ENCODE measurements at places on chromosomes 4 and X. TPM values are rescaled to one million over a fixed set of nuclear protein-coding genes. Genes with fewer than 3 reads are reported as not detected.

Gene ZCCHC18
- total RNA-seq: 3.1 TPM

DNA sequence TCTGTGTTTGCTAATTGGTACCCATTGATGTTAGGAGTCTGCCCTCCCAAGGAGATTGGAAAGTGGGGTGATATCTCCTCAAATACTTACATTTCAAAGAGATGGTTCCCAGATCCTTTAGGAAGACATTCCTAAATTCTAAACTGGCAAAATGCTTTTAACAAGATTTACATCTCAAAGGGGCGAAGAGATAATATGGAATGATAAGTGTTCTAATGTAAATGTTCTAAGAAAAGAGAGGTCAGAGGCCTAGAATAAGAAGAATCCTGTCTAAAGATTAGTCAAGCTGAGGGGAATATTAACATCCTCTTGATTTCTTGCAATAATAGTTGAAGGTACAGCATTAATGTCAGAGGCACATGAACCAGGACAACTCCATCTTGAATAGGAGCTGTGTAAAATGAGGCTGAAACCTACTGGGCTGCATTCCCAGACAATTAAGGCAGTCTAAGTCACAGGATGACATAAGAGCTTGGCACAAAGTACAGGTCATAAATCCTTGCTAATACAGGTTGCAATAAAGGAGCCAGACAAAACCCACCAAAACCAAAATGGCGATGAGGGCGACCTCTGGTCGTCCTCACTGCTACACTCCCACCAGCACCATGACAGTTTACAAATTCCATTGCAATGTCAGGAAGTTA is 2248.1 kb downstream of the ARAP2 start:
- H3K27ac ChIP-seq: no peak overlapping the region
- no peaks in the 10 kb centered on the region for H3K4me1 ChIP-seq
- no peak for DNase-seq
- H3K27me3 ChIP-seq: no peaks in the 10 kb centered on the region
- H3K36me3 ChIP-seq: no peaks in the 10 kb centered on the region

GRCh38 chrX:39542316-39542715 is 555.4 kb downstream of the BCOR start:
- no peak overlapping the region for H3K4me3 ChIP-seq
- peaks cover 26% of the 10 kb centered on the region for H3K27me3 ChIP-seq
- H3K4me1 ChIP-seq: no peaks in the 10 kb centered on the region
- H3K27ac ChIP-seq: no peak overlapping the region
- no peak for DNase-seq

Gene CENPVL2
- not detected for total RNA-seq

Gene FGF13
- not detected for total RNA-seq

Gene TCEAL5
- not detected for total RNA-seq

DNA sequence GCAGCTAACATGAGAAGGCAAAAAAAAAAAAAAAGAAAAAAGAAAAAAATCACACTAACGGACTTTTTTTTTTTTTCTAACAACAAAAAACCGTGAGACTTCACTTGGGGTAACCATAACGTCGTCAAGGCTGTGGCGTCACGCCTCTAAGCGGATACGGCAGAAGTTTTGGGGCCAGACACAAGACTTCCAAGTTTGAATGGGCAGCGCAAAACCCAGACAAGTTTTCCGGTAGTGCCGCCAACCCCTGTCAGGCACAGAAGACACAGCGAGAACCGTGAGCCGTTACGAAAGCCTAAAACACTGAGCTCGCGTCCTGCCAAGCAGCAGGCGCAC is 556 bp upstream of the SMARCA5 start:
- peak overlapping the region; percentile 97 for H3K27ac ChIP-seq
- H3K27me3 ChIP-seq: peaks cover 7% of the 10 kb centered on the region
- H3K36me3 ChIP-seq: peaks cover 12% of the 10 kb centered on the region
- peaks cover 41% of the 10 kb centered on the region for H3K4me1 ChIP-seq

DNA sequence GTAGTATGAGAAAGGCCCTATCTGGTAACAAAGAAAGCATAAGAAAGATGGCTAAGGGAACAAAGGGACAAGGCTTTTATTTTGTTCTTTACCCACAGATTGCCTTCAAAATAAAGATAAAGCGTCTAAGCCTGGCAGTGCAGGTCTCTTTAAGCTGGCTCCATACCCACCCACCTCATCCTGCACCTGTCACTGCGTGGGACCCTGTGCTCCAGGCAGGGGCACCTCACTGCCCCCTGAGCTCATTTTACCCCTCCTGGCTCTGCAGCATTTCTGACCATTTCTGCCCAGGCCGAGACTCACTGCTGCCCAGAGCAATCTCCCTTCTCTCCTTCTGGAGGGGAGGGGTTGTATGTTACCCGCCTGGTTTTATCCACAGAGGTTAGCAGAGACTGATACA is 1.7 kb upstream of the CYP4V2 start:
- H3K27me3 ChIP-seq: peaks cover 11% of the 10 kb centered on the region
- H3K4me1 ChIP-seq: peaks cover 22% of the 10 kb centered on the region
- no peak for DNase-seq
- peaks cover 4% of the 10 kb centered on the region for H3K36me3 ChIP-seq
- peak overlapping the region; percentile 89 for H3K4me3 ChIP-seq

DNA sequence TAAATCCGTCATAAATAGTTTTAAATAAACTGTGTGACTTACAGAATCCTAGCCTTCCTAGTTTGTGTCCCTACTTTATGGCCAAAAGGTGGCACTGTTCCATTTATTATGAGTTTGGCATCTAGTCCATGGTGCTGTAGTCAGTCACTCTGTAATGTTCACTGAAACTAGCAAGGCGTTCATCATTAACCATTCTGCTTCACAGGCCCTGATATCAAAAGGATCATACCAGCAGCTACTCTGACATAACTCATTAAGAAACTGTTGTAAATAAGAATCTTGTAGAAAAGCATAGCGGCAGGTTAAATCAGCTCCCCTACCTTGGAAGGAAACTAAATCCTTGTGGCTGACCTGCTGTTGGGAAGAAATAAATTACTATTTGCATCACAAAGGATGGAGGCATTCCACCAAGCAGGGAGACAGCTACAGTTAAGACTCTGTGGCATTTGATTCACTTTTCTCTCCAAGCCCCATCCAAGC is 919.6 kb upstream of the DIAPH2 start:
- H3K27me3 ChIP-seq: no peaks in the 10 kb centered on the region
- no peak for DNase-seq
- no peaks in the 10 kb centered on the region for H3K4me1 ChIP-seq
- no peaks in the 10 kb centered on the region for H3K36me3 ChIP-seq
- H3K27ac ChIP-seq: no peak overlapping the region

- H3K4me1 ChIP-seq: peaks cover 10% of the 10 kb centered on the region
- DNase-seq: no peak
- no peaks in the 10 kb centered on the region for H3K36me3 ChIP-seq
- H3K27me3 ChIP-seq: peaks cover 12% of the 10 kb centered on the region
- no peak overlapping the region for H3K27ac ChIP-seq
These were observed 135.1 kb upstream of the ATP6AP2 start for GRCh38 chrX:40445691-40446090.

Gene CFAP47
- not detected for total RNA-seq

- H3K27ac ChIP-seq: no peak overlapping the region
- DNase-seq: no peak
These were observed 395.0 kb downstream of the DTHD1 start for GRCh38 chr4:36676139-36677050.

DNA sequence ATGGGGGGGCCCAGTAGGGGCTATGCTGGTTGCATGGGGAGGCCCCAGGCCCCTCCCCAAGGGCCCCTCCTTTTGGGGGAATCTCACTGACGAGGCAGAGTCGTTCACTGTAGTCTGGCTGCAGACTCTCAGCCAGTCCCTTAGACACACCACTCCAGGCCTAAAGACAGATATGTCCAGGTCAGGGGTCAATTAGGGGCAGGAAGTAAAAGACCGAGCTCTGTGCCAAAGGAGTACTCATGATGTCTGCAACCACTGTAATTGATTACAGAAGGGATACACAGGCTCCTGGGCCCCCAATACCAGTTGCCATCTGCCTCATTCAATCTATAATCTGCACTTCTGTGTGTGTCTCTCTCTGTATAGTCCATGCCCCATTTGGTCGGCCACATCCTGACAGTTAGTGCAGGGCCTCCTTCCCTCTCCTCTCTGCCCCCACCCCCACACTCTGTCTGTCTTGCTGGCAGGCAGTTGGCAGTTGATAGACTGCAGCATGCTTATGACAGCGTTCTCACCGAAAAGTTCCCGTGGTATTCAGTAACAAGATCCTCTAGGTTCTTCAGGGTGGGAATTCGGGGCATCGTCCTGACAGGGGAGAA is 1.3 kb upstream of the CXorf65 start:
- no peak for DNase-seq
- peaks cover 25% of the 10 kb centered on the region for H3K36me3 ChIP-seq
- H3K27me3 ChIP-seq: peaks cover 3% of the 10 kb centered on the region
- H3K4me1 ChIP-seq: peaks cover 70% of the 10 kb centered on the region
- peak overlapping the region; percentile 91 for H3K27ac ChIP-seq

- H3K4me3 ChIP-seq: no peak overlapping the region
- no peaks in the 10 kb centered on the region for H3K27me3 ChIP-seq
- peaks cover 12% of the 10 kb centered on the region for H3K36me3 ChIP-seq
These were observed 88.6 kb downstream of the GSTCD start for GRCh38 chr4:105797225-105797624.

DNA sequence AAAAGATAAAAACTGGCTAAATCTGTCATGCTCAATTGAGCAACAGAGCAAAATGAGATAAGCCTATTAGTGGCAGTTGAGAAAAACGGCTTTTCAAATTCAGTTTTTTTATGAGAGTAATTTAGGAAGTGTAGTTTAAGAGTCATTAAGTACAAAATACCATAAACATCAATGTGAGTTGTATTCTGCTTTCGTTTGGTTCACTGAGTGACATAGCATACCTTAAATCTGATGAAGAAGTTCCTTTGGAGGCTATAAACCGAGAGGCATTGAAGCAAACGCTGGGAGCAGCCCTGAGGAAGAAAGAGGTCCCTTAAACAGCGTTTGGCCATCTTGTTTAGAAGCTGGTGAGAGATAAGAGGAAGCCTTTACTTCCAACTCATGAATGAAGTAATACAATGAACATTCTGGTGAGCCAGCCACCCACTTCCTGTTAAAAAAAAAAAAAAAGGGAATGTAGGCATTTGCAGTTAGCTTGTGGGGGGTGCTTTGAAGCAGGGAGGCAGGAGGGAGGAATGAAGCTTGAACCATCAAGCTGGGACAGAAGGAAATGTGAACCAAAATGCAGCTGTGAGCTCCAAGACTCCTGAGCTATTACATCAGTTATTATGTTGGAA is 132.3 kb downstream of the ZNF330 start:
- H3K36me3 ChIP-seq: no peaks in the 10 kb centered on the region
- no peak for DNase-seq
- H3K27me3 ChIP-seq: no peaks in the 10 kb centered on the region
- H3K4me3 ChIP-seq: no peak overlapping the region
- H3K27ac ChIP-seq: no peak overlapping the region

Gene MUC7
- total RNA-seq: not detected

Gene PPA2
- total RNA-seq: 45.0 TPM

- H3K27me3 ChIP-seq: no peaks in the 10 kb centered on the region
- no peaks in the 10 kb centered on the region for H3K36me3 ChIP-seq
- H3K4me1 ChIP-seq: no peaks in the 10 kb centered on the region
- DNase-seq: no peak
- no peak overlapping the region for H3K27ac ChIP-seq
These were observed 4.8 kb upstream of the PF4V1 start for GRCh38 chr4:73848183-73848777.

Gene SPP1
- total RNA-seq: not detected

GRCh38 chr4:183147196-183147595 is 48.1 kb downstream of the WWC2 start:
- H3K4me3 ChIP-seq: no peak overlapping the region
- no peaks in the 10 kb centered on the region for H3K36me3 ChIP-seq
- no peak for DNase-seq
- peaks cover 8% of the 10 kb centered on the region for H3K4me1 ChIP-seq
- no peak overlapping the region for H3K27ac ChIP-seq
- H3K27me3 ChIP-seq: peaks cover 5% of the 10 kb centered on the region

Gene PABPC1L2A
- not detected for total RNA-seq

Gene MAGEA8
- total RNA-seq: not detected

Gene FAM9C
- total RNA-seq: not detected

GRCh38 chrX:103585411-103586313 is at the start of gene TCEAL4:
Gene TCEAL4 (plus strand): TSS chrX:103585515. CDS start chrX:103586676, 1,161 bp downstream.
- peaks cover 4% of the 10 kb centered on the region for H3K36me3 ChIP-seq
- H3K27ac ChIP-seq: peak within 1 kb of the TSS; percentile 28
- DNase-seq: no peak
- peak within 1 kb of the TSS; percentile 74 for H3K4me3 ChIP-seq

Gene ATP2B3
- total RNA-seq: not detected

DNA sequence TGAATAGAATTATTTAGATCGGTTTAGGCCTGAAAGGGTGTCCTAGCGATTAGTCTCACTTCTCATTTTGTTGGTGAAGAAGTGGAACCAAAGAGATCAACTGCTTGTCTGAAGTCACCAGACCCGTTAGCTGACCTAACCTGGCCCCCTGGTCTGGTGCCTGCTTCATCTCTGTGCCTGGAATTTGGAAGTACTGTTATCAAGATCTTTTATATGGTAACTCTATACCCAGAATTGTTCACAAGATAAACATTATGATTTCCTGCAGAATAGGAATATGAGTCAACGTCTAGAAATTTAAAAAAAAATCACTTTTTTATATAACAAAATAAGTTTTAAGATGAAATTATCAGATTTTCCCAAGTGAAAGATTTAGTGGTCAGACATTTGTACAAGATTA is 37.2 kb downstream of the LRP2BP start:
- no peaks in the 10 kb centered on the region for H3K4me1 ChIP-seq
- H3K27ac ChIP-seq: no peak overlapping the region
- no peak overlapping the region for H3K4me3 ChIP-seq
- H3K36me3 ChIP-seq: no peaks in the 10 kb centered on the region

Gene CDX4
- not detected for total RNA-seq

DNA sequence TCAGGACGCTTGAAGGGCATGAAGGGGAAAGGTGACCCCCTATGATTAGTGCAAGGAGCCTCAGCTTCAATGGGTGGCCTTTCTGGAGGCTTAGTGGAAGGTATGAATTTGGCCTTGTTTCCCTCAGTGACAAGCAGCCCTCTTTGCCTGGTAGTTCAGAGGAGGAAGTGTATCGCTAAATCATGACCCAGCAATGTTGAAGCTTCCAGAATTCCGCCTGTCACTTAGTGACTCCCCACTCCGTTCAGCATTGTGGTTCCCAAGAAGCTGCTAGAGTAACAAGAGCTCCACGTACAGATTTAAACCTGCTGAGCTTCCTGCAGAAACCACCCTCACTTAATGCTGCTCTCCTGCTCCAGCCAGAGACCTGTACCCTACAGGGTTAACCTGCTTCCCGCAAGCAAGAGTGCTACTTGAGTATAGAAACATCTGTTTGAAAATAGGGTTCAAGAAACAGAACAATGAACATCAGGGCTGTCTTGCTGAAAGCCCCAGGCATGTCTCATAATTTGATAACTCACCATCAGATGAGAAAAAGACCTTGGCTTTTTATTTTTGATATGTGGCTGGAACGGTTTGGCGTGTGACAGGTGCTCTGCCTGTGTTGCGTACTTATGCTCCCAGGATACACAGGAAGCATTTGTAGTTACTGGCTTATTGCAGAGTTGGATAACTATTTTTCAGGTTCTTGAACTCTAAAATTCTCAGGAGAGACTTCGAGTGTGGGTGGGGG is 105.2 kb downstream of the UCHL1 start:
- DNase-seq: no peak
- no peak overlapping the region for H3K4me3 ChIP-seq
- no peaks in the 10 kb centered on the region for H3K36me3 ChIP-seq
- H3K4me1 ChIP-seq: no peaks in the 10 kb centered on the region
- H3K27me3 ChIP-seq: peaks cover 47% of the 10 kb centered on the region

- H3K4me3 ChIP-seq: no peak overlapping the region
- no peak for DNase-seq
- H3K4me1 ChIP-seq: no peaks in the 10 kb centered on the region
- H3K27me3 ChIP-seq: no peaks in the 10 kb centered on the region
These were observed 104.7 kb downstream of the PRRG1 start for GRCh38 chrX:37453821-37454220.
